ENCODE measurements at places on chromosomes 4 and X.
A peak's percentile ranks its signal among the peaks of the same experiment; 100 is the strongest.

GRCh38 chr4:174314770-174315169 lies 31.1 kb downstream of the CEP44 start:
- DNase-seq: peak; percentile 12

DNA sequence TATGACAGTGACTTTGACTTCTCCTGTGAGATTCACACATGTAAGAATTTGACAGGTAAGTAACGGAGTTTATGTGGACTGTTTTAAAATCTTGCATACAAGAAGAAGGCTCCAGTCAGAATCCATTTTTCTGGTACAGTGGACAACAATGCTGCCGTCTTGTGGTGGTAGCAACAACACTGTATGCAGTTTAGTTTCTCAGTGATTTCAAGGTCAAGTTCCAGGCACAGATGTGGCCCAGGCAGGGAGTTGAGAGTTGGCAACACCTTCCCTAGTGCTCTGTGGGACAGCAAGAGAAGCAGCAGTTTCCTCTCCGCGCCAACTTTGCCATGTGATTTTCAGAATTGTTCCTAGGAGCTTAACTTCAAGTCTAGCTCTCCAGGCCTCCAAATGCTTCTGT lies 56.0 kb upstream of the STPG2 start:
- DNase-seq: no peak

GRCh38 chrX:44884944-44885343 lies 12.0 kb downstream of the KDM6A start:
- DNase-seq: no peak

GRCh38 chr4:142272452-142272851 lies 573.6 kb downstream of the INPP4B start:
- DNase-seq: no peak

- DNase-seq: no peak
Observed at GRCh38 chr4:53021754-53022512, 159.8 kb downstream of the RASL11B start.

- no peak for DNase-seq
Observed at GRCh38 chr4:145481942-145482208, 222 bp downstream of the SMAD1 start.

GRCh38 chr4:168293386-168293975 lies 25.1 kb downstream of the DDX60 start:
- no peak for DNase-seq

DNA sequence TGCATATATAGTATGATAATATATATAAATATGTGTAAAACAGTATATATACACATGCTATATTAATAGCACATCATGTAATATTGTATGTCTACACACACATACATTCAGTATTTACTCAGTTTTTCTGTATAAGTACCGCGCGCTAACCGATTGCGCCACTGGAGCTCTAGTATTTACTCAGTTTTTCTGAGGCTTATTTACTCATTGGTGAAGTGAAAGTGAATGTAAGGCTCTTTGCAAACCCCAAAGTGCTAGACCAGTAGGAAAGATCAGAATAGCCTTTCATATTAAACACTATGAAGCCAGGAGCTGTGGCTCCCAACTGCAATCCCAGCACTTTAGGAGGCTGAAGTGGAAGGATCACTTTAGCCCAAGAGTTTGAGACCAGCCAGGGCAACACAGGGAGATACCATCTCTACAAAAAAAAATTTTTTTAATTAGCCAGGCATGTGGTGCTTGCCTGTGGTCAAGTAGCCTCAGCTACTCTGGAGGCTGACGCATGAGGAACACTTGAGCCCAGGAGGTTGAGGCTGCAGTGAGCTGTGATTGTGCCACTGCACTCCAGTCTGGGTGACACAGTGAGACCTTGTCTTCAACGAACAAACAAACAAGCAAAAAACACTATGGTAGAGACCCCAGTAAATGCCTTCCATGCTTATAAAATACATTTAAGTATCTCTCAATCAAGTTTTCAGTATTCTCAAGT lies 125.8 kb downstream of the KIT start:
- DNase-seq: no peak

DNA sequence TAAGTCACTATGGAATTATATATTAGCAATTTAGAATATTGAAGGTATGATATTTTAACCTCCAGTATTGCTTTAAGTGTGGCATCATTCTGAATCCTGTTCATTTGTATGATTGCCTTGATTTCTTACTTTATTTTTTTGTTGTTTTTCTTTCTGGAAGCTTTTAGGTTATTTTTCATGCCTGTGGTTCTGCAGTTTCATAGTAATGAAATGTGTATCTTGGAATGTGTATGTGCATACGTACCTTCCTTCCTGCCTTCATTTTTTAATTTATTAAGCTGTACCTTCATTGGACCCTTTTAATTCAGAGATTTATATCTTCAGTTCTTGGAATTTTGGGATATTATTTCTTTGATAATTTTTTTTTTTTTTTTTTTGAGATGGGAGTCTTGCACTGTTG lies 22.1 kb downstream of the CPEB2 start:
- DNase-seq: no peak

- no peak for DNase-seq
Observed at GRCh38 chr4:82358847-82359246, 14.9 kb downstream of the HNRNPD start.

GRCh38 chrX:42996861-42997260 lies 218.9 kb upstream of the PPP1R2C start:
- no peak for DNase-seq

DNA sequence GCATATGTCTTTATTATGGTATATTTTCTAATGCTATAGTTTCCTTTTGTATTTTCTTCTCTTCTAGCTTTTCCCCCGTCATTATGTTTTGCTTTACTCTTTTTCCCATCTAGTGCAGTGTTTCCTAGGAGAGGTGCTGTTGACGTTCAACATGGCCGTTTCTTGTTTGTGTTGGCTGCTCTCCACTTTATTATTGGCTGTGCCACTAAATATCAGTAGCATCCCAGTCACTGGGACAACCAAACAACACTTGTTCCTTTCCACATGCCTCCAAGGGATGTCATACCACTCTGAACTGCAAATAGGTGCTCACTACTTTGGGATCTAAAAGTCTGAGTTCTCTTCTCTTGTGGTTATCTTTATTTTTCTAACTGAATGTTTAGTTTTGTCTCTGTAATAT lies 26.5 kb downstream of the GBA3 start:
- DNase-seq: no peak

DNA sequence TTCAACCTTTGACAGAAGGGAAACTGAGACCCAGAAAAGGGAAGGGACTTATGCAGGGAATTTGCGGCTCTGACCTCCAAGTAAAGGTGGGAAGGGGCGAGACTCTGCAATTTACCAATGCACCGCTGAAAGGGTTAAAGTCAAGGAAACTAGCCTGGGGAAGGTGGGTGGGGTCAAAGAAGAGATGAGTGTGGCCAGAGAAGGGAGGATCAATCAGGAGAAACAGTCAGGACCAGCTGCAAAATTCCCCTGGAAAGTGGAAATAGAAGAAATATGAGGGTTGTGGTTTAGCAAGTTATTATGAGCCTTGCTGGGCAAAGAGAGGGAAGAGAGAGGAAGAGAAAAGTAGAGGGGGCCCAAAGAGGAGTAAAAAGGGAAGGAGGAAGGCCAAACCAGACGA lies 30.5 kb downstream of the STARD8 start:
- DNase-seq: no peak

- DNase-seq: no peak
Observed at GRCh38 chr4:74038425-74039314, at the start of gene CXCL3. TSS of gene CXCL3 (minus strand) at chr4:74038689. CDS start at chr4:74038611, 78 bp downstream.

DNA sequence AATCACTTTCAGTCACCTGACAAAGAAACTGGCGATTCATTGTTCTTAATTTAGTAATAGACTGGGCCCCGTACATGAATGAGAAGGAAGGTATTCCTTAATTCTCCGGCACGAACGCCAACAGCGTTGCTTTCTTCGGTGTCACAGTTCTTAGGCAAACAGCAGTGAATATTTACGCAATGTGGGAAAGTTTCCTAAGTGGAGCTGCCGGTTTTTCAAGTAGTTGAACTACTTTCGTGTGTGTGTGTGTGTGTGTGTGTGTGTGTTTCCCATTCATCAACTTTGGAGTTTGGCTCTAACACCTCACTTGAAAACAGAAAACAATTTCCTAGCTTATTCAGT lies 651 bp downstream of the NXT2 start:
- peak; percentile 4 for DNase-seq

DNA sequence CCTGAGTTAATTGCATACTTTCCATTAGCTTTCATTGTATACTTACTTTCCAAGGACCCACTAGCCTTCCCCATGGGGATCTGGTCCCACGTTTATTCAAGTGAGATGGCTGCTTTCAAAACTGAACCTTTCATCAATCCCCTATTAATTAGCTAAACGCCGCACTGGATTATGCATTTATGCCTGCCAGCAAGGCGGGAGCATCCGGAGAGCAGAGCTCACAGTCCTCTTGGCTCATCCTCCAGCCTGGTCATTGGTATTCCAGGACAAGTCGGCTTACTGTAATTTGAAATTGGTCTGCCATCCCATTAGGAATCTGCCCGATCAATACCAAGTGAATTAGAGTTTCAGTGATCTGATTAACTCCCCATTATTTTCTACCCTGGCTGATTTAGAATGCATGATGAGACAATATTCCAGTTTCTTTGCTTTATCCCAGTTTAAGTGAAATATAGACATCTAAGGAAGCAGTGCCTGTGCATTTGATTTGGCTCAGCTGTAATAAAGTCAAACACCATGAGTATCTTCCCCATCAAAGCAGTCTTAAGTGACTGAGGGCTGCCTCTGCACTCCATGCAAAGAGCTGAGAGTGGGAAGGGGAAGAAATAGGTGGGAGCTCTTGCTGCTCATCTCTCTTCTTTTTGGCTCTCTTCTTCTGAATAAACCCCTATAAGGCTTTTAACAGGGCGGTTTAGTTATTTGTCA lies 411.4 kb downstream of the GPAT3 start:
- DNase-seq: no peak

DNA sequence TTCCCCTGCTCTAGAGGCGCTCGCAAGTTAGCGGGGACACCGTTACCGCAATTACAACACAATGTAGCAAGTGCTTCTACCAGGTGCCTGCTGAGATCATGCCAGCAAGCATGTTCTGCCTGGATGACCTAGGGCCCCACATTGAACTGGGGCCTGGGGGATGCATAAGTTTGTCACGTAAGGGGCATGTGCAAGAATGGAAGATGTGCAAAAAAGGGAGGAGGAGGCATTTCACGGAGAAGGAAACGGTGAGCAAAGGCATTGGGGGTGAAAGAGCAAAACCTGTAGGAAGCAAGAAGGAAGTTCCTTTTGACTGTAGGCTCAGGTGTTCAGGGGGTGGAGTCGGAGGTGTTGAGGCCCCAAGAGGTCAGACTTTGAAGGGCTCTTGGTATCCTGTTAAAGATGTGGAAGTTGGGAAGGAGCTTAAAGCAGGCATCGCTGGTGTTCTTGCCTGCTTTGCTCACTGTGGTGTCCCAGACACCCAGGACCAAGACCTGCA lies 602 bp upstream of the SCARB2 start:
- DNase-seq: no peak

GRCh38 chr4:7045553-7045952 lies 2.4 kb downstream of the TADA2B start:
- no peak for DNase-seq

DNA sequence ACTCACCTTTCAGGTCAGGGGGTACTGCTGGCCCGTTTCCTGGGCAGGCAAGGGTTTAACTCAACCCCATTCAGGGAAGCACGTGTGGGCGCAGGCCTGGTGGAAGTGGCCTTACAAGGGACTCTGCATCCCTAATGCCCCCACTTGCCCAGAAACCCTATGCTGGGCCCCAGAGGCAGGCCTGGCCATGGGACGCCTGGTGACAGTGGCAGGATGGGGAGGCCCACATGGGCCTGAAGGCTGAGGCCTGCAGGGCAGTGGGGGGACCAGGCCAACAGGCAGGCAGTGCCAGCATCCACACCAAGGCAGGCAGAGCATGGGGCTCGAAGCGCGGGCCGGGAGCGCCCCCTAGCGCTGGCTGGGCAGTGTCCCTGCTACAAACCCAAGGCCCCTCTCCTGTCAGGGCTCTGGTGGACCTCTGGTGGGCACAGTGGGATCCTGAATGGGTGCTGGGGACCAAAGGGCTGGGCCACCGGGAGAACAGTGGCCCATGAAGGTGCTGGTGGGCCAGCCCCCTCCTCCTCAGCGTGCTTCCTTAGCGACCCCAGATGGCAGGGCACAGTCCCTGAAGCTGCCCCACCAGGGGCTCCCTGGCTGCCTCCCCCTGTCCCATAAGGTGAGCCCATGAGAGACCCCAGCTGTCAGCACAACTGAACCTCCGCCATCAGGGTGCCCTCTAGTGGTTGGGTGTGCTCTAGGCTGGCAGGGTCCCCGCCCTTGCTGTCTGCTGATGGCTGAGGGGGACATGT lies 16.8 kb downstream of the FGFR3 start:
- DNase-seq: no peak

- DNase-seq: no peak
Observed at GRCh38 chr4:74181219-74181618, 23.3 kb downstream of the MTHFD2L start.

DNA sequence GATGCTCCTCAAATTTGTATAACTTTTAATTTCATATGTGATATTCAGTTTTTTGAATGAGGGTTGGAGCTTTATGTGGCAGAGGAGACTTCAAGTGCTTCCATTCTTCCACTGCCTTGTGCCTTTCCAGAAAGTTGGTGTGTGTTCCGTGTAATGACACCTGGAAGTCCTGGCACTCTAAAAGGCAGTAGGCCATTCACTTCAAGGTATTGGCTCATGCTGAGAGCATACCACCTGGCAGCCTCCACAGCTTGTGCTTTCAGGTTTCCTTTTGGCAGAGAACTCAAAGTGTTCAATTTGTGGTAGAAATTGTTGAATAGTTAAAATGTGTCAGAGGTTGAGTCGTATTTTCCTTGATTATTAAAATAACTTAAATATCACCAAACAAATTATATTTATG lies 49.6 kb downstream of the GRIA2 start:
- DNase-seq: no peak

- DNase-seq: no peak
Observed at GRCh38 chr4:75779105-75779757, 54.9 kb downstream of the USO1 start.

- DNase-seq: no peak
Observed at GRCh38 chr4:158065176-158065575, 107.6 kb downstream of the GASK1B start.

DNA sequence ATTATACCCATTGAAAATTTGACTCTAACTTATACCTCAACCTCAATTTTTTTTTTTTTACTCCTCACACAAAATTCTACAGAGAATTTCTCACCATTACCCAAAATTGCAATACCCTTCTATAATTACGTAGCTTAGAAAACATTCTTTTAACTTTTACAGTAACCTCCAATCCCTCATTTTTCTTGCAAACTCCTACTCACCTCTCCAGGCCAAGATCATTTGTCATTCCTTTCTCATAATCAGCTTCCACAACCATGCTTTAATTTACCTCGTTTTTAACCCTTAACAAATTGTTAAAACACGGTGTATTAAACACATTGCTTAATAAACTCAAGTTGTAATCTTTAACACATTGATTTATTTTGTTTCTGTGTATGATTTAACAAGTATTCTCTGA lies 289.7 kb upstream of the TRAM1L1 start:
- no peak for DNase-seq

GRCh38 chrX:57285001-57285400 lies 1.5 kb upstream of the FAAH2 start:
- DNase-seq: no peak

- DNase-seq: no peak
Observed at GRCh38 chrX:130869239-130869638, 33.8 kb downstream of the ENOX2 start.

- DNase-seq: no peak
Observed at GRCh38 chr4:155009288-155009687, 199.1 kb upstream of the NPY2R start.

- DNase-seq: no peak
Observed at GRCh38 chrX:2647627-2648026, 43.5 kb upstream of the CD99 start.
